Mucosa of descending colon (tissue), 3 donors: ENCODE measurements at places on chromosomes 6 and 20.

DNA sequence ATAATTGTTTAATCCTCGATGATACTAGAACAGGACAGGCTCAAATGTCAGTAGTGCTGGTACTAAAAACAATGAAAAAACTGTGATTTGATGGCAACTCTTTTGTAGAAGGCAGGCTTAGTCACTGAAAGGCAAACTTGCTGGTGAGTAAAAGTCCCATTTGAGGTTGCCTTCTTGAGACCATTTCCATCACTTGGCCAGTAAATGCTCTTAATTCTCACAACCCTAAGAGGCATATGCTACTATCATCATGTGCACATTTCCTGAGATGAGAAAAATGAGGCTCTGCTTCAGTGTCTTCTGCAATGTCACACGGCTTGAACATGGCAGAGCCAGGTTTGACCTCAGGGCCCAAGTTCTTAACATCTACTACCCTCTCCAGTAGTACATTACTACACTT, 9.9 kb downstream of the AKIRIN2 start:
- no peak for DNase-seq

DNA sequence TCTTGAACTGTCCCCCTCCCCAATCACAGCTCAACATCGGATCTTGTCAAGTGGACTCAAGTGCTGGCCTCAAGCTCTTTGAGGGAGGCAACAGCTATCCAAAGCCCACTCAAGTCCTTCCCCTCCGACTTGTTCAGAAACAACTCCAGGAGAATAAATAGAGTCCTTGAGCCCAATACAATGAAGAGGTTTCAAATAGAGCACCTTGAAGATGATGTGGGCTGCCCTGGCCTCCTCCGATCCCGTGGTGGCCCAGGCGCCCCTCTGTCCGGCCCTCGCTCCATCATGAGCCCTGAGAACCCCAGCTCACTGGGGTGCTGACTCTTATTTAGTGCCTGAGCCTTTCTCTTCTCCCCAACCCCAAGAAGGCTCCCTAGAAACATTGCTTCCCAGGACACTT, 164.3 kb upstream of the PMEPA1 start:
- DNase-seq: no peak

DNA sequence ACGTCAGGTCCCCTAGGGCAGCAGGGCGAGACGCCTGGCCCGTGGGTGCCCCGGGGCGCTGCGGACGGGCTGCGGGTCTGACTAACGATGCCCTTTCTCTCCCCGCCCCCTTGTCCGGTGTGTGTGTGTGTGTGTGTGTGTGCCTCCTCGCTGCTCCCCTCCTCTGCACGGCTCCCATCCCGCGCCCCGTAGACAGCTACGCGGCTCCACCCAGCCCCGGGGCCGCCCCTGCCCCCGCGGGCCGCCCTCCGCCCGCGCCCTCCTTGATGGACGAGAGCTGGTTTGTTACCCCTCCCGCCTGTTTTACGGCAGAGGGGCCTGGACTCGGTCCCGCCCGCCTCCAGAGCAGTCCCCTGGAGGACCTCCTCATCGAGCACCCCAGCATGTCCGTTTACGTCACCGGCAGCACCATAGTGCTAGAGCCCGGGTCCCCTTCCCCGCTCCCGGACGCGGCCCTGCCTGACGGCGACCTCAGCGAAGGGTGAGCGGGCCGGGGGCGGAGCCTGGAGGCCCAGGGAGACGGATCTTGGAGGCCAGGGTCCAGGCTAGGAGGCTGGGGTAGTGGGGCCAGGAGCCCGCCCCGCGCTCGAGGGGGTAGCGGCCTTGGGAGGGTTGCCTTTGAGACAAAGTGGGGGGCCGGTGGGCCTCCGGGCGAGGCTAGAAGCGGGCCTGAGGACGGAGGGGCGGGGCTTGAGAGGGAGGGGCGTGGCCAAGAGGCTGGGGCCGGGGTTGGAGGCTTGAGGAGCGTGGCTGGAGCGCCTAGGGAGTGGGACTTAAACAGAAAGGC, 5.1 kb downstream of the TP53INP2 start:
- DNase-seq: peak; percentile 88

DNA sequence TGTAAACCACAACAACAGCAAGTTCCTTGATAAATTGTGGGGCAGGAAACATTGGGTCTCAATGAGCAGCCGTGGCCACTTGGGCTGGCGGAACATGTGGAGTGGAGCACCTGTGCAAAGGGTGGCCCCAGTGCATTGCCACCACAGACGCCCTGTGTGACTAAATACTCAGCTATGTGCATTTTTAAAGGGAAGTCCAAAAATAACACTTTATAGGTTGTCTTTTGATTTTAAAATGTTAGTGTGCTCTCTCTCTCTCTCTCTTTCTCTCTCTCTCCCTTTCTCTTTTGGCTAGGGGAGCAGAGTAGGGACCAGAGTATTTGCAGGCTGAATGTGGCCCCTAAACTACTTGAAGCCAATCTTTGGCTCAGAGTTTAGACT, 236.3 kb downstream of the BCAS1 start:
- DNase-seq: no peak

- peak; percentile 19 for DNase-seq
Measured at GRCh38 chr20:47735412-47736400, 49.6 kb downstream of the SULF2 start.

DNA sequence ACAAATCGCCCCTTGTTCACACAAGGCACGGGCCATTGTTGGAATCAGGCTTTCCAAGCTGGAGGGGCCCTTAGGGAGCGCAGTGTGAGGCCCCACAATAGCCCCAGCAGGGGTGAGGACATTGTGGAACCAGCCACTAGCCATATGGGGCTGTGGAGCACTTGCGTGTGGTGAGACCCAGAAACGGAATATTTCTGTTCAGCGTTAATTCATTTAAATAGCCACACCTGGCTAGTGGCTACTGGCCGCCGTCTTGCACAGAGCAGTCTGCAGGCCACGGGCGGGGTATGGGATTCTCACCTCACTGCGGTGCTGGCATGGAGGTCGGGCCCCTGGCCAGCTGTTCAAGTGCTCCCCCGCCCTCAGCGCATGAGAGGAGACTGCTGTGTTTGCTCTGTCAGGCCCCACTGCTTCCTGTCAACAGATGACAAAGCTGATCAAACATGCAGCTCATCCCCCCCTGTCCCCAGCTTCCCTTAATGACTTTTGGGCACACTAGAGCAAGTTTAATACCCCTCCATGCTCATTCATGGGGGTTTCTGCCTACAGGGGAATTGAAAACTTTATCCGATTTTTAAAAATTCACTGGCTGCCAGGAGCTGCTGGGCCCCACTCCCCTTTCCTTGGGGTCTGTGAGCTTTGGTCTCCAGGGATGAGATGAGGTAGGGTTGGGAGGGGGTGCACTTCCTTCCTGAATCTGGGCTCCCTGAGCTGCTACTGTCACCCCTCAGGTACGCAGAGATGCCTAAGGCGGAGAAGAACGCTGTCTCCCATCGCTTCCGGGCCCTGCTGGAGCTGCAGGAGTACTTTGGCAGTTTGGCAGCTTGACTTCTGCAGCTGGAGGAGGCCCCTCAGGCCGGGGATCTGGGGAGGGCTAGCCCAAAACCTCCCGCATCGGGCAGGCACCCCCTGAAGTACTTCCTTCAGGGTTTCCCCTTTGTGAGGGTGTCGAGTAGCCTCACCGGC, 13.6 kb downstream of the ITPA start:
- DNase-seq: no peak

DNA sequence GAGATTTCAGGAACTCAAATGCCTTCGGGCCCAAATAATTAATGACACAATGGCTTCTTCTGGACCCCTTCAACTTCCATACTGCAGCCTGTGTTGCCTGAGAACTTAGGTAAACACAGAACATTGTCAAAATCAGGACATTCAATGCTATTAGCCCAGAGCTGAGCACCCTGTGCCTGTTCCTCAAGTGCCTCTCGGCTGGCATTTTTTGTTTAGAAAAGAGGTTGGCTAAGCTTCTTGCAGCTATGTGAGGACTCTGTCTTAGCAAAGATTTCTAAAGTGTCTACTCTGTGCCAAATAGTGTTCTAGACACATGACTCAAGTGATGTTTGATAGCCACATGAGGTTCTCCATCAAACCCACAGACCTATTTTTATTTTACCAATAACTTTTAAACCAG, 289.3 kb upstream of the ARID1B start:
- no peak for DNase-seq

- no peak for DNase-seq
Measured at GRCh38 chr6:98942263-98942803, 5.4 kb downstream of the FBXL4 start.
